ENCODE measurements at places on chromosomes 5 and 9.

- DNase-seq: no peak
These were observed 132.2 kb downstream of the ZNF354C start for GRCh38 chr5:179192185-179192890.

DNA sequence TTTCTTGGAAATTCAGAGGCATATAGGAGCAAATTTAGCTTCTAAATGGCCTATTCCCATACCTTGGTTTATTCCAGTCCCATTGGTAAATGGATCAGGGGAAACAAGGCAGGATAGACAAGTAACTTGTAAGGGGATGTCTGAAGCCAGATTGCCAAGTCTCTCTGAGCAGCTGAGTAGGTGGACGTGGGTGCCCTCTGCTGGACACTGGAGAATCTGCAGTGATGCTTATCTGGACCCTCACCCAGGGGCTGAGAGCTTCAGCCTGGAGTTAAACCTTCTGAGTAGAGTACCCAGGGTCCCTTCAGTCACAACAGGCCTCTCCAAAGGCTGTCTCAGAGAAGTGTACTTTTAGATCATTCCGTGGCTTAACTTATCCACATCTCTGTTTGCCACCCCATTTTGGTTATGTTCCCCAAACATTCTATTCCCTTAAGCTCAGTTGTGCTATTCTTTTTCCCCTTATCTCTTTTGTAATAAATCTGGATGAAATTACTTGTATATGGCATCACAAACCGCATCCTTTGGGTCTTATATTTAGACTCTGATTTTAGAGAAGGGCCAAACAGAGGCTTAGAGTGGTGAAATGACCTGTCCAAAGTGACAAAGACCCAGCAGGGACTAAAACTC, 218.3 kb upstream of the GLRA1 start:
- DNase-seq: no peak

GRCh38 chr5:137310051-137310730, 188.9 kb downstream of the SPOCK1 start:
- DNase-seq: no peak

GRCh38 chr5:119212676-119213075, 141.8 kb downstream of the DMXL1 start:
- no peak for DNase-seq

DNA sequence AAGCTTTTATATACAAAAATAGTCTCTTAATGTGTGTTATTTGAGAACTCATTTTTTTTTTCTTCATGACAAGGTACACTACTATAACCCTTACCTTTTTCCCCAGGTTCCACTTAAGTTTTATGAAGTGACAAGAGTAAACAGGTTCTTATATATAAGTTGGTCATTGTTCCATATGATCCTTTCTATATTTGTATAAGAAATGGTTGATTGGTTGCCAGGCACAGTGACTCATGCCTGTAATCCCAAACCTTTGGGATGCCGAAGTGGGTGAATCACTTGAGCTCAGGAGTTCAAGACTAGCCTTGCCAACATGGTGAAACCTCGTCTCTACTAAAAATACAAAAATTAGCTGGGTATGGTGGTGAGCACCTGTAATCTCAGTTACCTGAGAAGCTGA, 108.3 kb downstream of the PCSK1 start:
- DNase-seq: no peak

- no peak for DNase-seq
These were observed 923 bp downstream of the RECK start for GRCh38 chr9:36037549-36038122.

DNA sequence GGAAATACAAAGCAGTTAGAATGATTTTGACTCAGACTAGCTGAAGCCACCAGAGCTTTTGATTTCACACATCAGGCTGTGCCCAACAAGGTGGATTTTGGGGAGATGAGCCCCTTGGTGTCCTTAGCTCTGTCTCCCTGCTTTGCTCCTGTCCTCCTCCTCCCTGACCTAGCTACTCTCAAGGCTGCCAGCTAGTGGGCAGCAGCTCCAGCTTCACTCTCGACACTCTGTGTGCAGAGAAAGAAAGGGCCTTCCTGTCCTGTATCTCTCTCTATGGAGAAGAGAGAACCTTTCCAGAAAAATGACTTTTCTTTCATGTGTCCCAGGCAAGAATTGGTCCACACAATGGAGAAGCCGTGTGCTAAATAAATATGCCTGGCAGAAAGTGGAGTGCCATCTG, 446.2 kb downstream of the SEMA5A start:
- DNase-seq: no peak

- no peak for DNase-seq
These were observed 569 bp downstream of the CAMK4 start for GRCh38 chr5:111224561-111225345.

DNA sequence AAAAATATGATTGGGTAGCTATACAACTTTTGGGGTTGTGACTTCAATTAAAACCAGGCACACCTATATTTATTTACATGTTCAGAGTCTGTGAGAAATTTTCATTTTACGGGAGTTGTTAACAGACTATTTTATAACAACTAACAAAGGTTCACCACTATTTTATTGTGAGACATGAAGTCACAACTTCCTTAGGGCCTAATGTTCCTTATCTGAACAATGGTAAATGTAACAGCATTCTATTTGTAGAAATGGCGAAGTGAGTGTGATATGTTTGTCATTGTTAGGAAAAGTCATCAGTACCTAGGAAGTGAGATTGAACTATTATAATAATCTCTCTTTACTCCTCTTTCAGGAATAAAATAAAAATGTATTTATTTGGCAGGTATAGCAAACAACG, 67.4 kb downstream of the CSNK1G3 start:
- DNase-seq: no peak

GRCh38 chr5:134784946-134785620, 26.5 kb downstream of the DDX46 start:
- DNase-seq: no peak

All from Peyer's patch (tissue), 4 donors.